ENCODE measurements at places on chromosomes 3 and 15.

GRCh38 chr15:70292076-70292760 is 194.5 kb upstream of the TLE3 start:
- no peak for DNase-seq

- no peak for DNase-seq
These were observed 114.1 kb downstream of the SUCLG2 start for GRCh38 chr3:67540198-67540894.

GRCh38 chr3:172343117-172343516 is 105.1 kb downstream of the GHSR start:
- no peak for DNase-seq

DNA sequence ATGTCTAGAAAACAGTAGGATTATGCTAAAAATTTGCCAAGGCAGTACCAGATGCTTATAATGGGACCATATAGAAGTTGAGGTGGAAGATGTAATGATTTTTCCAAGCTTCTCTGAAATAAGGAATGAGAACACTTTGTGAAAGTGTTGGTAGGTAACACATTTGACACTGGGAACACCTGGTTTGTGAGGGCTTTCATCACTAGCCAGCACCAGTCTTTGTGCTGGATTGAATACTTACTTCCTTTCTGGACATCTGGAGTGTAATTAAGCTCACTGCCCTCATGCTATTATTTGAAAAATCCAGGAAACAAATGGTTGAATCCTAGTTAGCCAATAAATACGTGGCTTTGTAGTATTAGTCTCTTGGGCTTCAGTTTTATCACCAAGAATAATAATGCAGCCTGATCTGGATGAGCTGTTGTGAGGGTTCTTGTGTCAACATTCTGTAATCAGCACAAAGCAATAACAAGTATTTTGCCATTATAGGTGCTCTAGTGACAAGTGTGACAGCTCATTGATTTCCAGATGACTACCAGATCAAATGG is 12.9 kb downstream of the CCDC80 start:
- DNase-seq, result no peak

- DNase-seq, result no peak
These were observed at the start of gene DGKG for GRCh38 chr3:186361762-186362536. TSS of gene DGKG (minus strand) at chr3:186362234. CDS start at chr3:186320459, 41,775 bp downstream.

- DNase-seq, result no peak
These were observed 153.4 kb downstream of the LMLN start for GRCh38 chr3:198113206-198114053.

DNA sequence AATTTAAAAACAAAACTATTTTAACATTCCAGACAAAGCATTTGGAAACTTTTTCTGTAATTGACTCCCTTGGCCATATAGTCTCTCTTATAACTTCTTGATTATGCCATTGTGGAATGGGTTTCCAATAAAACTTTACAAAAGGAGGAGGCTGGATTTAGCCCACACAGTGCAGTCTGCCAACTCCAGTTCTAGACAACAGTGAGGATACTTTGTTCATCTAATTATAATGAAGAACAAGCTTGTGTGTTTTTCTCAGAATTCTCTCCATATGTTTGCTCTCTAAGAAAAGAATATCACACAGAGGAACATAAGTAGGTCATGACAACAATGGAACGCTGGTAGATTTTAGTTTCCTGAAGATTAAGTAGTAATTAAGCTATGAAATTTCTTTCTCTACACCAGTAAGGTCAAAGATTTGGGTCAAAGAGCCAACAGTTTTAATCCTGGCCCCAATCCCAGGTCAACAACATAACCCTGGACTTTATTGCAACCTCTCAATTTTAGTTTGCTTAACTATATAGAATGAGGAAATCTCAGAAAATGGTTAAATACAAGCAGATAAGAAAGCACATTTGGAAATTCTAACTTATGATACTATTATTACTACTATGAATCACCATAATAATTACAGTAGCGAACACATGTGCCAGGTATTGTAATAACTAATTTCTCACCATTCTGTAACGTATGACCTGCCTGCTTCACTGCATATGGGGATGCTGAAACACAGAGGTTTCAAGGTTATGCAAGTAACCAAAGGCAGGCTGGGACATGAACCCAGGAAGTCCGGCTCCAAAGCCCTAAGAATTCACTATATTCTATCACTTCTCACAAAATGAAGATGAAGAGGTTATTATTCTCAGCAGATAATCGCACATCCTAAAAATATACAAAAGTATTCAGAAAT is 65.7 kb downstream of the TJP1 start:
- no peak for DNase-seq

DNA sequence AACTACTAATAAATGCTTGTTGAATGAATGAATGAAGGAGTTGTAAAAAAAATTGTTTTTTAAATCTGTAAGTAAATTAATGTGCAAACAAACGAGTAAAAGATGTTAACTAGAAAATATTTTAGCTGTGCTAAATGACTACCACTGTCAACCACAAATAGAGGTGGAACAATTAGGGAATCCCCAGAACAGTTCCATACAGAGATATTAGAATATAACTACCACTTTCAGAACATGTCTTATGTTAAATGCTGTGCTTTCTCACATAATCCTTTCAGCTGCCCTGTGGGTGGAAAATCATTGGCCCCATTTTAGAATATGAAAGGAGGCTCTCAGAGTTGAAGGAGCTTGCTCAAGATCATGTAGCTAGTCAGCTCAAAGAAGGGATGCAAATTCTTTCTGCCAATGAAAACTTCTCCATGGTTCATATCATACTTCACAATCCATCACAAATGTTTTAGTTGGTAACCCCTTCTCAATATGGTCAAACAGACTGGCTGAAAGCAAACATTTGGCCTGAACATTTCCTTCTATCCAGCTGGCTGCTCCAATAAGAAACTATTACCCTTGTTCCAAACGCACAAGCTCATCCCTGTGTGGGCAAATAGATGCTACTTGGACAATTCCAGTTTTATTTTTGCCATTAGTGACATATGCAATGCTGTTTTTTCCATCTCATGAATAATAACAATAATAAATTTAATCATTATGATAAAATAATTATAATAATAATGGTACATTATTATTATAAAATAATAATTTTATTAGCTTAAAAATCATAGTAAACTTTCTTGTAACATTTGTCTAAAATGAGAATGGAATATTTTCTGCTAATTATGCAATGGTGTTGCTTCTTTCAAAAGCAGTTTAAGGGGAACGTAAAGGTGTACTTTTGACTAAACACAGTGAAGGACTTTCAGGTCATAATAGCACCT is 290.4 kb upstream of the STT3B start:
- no peak for DNase-seq

DNA sequence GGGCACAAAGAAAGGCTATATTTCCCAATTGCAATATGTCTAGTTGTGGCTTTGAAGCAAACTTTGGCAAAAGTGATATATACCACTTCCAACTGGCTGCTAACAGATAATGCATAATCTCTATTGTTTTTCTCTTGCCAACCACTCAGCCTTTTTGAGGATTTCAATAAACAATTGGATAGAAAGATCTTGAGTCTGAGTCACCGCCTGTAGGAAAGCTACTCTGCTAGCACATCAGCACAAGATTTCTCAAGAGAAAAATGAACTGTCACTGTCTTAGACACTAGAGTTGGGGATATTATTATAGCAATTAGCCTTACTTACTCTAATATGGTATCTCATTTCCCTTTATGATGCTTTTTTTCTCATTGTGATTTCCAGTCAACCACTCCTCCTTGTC is 119.7 kb downstream of the SST start:
- no peak for DNase-seq

GRCh38 chr15:90419738-90420406 is 31.8 kb downstream of the IQGAP1 start:
- peak; percentile 92 for DNase-seq

GRCh38 chr3:183514021-183514420 is 41.5 kb downstream of the KLHL6 start:
- no peak for DNase-seq

GRCh38 chr3:4426782-4427344 is 40.2 kb downstream of the SUMF1 start:
- peak; percentile 91 for DNase-seq

DNA sequence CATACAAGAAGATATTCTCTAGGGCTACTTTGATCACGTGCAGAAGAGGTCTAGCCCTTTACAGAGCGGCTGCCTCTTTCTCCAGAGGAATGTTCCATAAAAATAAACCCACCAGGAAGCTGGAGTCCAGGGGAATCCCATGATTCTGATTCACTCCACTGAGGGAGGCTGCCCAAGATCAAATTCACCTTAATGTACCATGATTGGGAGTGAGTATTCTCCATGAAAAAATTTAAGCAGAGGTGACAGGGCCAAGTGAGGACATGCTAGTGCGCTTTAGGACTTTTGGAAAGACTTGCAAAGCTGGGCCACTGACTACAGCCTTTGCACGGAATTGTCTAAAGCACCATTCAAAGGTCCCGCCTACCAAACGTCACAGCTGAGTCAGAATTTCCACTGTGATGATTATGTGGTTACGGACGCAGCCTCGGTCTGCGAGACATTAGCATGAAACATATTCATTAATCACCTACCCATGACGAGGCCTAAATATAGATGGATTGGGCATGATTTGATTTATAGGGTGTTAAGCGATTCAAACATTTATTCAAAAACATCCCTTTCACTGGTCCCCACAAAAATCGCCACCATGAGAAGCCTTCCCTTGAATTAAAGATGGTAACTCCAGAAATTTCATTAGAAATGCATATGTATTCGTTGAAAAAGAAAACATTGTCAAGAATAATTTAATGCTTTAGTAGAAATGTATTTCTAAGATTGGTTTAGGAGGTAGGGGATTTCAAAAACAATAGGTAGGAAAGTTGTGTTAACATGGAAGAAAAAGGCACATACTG is 152.6 kb downstream of the GREM1 start:
- DNase-seq, result peak; percentile 100
